ENCODE measurements at places on chromosomes 7 and 10.

GRCh38 chr7:41861642-41862041, 158.8 kb upstream of the INHBA start:
- no peak for DNase-seq

GRCh38 chr7:143393267-143394041, 12.3 kb downstream of the ZYX start:
- DNase-seq, result no peak

DNA sequence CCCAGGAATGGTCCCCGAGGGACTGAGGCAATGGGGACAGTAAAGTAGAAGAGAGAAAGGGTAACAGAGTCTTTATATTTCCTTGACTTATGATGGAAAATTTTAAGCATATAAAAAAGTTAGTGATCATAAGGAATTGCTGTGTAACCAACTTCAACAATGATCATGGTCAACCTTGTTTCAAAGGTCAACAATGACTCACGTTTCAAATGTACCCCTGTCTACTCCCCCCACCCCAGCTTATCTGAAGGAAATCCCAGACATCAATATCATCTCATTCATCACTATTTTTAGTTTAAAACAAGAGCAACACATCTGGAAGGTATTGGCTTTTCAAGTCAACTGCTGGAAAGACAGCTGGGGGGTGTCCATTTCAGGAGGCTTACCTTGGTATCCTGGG, 92.9 kb downstream of the SMURF1 start:
- no peak for DNase-seq

GRCh38 chr7:138233189-138233588, 156.9 kb downstream of the AKR1D1 start:
- DNase-seq, result no peak

DNA sequence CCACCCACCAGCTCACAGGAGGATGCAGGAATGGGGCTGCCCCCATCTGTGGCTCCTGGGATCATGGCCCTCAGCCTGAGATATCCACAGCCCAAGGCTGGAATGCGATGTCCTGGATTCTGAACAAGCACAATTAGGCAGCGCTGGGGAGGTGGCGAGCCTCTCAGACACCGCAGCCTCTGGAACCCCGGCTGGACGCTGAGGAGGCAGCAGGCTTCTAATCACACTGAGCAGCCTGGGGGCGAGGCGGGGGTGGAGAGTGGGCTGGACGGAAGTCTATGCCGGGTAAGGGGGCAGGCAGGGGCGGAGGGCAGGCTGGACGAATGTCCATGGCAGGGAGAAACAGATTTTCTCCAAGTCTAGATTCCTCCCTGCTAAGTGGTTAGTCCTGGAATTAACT, 56.4 kb downstream of the DPYSL4 start:
- DNase-seq, result no peak

DNA sequence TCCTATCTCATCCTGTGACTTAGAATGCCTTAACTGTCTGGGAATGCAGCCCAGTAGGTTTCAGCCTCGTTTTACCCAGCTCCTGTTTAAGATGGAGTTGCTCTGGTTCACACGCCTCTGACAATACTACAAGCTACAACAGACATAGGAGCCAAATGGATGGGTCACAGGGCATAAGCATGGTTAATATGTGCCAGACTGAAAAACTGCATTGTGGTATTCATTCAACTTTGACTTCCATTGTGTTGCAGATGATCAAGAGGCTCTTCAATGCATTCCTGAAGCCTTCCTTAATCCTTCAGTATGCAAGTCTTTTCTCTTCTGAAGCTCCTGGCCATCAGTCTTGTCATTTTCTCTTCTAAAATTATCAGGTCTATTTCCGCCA, 20.3 kb upstream of the RNF32 start:
- DNase-seq, result no peak

- peak; percentile 80 for DNase-seq
Observed at GRCh38 chr7:129843365-129843898, 109.3 kb downstream of the UBE2H start.

DNA sequence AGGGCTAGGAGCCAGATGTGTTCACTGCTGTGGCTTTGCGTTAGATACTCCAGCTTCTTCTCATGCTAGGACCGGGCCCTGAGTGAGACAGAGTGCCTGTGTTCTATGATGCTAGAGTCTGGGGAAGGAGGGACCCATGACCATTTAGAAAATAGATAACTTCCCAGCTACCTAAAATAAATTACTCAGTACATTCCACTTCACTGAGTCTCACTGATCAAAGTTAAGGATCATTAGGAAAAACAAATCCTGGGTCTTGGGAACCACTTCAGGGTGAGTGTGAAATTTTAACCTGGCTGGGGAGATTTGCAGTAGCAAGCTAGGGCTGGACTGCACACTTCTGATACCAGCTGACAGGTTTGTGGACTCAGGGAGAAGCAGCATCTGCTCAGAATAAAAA, 138.1 kb downstream of the EMX2 start:
- DNase-seq, result no peak

DNA sequence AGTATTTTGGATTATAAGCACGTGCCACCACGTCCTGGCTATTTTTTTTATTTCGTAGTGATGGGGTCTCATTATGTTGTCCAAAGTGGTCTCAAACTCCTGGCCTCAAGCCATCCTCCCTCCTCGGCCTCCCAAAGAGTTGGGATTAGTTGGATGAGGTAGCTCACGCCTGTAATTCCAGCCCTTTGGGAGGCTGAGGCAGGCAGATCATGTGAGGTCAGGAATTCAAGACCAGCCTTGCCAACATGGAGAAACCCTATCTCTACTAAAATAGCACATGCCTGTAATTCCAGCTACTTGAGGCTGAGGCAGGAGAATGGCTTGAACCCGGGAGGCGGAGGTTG, 21.8 kb upstream of the YWHAG start:
- no peak for DNase-seq

DNA sequence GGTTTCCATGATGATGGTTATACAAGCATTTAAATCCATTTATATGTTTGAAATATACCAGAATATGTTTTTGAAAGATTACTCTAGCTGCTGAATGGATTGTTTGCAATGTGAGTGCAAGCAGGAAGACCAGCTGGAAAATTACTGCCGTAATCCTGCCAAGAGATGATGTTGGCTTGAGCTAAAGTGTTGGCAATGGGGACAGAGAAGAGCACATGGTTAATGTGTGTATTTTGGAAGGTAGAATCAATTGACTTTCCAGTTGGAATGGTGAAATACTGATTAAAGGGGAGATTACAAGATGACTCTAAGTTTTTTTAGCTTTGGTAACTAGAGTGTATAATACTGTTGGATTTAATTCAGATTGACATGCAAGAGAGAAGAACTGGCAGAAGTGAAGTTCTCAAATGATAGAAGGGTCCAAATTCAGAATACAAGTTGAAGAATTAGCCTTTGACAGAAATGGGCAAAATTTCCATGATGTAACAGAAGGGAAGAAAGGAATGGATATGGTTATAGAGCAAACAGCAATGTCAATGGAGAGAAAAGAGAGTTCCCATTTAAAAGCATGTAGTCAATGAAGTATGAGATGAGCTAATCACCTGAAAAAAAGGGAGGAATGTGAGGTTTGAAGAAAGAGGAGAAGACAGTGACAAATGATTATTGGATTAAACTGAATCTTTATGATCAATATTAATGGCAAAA, 422.0 kb downstream of the CDC14C start:
- no peak for DNase-seq

DNA sequence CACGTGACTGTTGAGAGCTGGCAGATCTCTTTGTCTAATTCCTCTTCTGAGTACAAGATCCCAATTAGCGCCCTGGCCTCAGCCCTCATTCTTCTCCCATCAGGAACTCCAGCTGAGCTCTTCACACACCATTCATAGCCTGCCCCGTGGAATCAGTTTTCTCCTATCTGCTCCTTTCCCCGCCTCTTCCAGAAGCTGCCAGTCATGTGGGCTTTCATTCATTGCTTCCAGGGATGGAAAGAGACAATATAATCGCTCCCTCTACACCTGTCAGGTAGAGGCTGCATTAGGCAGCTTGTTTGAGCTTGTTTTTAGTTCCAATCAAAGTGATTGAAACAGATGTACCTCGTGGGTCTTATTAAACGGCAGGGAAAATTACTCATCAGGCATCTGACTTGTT, 515.8 kb downstream of the TYW1 start:
- DNase-seq, result no peak

GRCh38 chr7:47091141-47091540, 490.8 kb downstream of the TNS3 start:
- no peak for DNase-seq

- no peak for DNase-seq
Observed at GRCh38 chr10:84317174-84317573, 11.2 kb upstream of the CCSER2 start.

- no peak for DNase-seq
Observed at GRCh38 chr10:52658112-52658511, 114.5 kb downstream of the MBL2 start.

- no peak for DNase-seq
Observed at GRCh38 chr10:133087679-133088178, at the start of gene ADGRA1. ADGRA1 (plus strand) TSS chr10:133087924; CDS start chr10:133088910, 986 bp downstream.

- no peak for DNase-seq
Observed at GRCh38 chr10:77939561-77940001, 13.0 kb upstream of the DLG5 start.

DNA sequence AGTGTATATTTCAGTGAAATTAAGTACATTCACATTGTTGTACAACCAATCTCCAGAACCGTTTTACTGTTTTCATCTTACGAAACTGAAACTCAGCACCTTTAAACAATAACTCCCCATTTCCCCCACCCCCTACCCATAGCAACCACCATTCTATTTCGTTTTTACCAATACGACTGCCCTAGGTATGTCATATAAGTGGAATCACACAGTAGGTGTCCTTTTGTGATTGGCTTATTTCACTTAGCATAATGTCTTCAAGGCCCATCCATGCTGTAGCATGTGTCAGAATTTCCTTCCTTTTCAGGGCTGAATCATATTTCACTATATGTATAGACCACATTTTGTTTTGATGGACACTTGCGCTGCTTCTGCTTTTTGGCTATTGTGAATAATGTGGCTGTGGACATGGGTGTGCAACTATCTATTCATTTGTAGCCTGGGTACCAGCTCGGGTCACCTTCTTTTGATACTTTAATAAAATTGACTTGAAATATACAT, 34.3 kb upstream of the DLG5 start:
- no peak for DNase-seq

- no peak for DNase-seq
Observed at GRCh38 chr10:14244801-14245211, 85.9 kb downstream of the FRMD4A start.

All from iPS DF 6.9 (cell line).